ENCODE measurements at places on chromosomes 13 and 19.

- DNase-seq = no peak
Observed at GRCh38 chr13:46507981-46508380, 45.0 kb upstream of the LRCH1 start.

GRCh38 chr13:90405301-90405700, 942.2 kb upstream of the MIR17HG start:
- DNase-seq = no peak

GRCh38 chr13:103004661-103005345, 61.4 kb downstream of the SLC10A2 start:
- DNase-seq = no peak

GRCh38 chr13:86585835-86586234, 786.6 kb upstream of the SLITRK6 start:
- DNase-seq = no peak

- no peak for DNase-seq
Observed at GRCh38 chr19:12995596-12996405, 526 bp downstream of the NFIX start.

DNA sequence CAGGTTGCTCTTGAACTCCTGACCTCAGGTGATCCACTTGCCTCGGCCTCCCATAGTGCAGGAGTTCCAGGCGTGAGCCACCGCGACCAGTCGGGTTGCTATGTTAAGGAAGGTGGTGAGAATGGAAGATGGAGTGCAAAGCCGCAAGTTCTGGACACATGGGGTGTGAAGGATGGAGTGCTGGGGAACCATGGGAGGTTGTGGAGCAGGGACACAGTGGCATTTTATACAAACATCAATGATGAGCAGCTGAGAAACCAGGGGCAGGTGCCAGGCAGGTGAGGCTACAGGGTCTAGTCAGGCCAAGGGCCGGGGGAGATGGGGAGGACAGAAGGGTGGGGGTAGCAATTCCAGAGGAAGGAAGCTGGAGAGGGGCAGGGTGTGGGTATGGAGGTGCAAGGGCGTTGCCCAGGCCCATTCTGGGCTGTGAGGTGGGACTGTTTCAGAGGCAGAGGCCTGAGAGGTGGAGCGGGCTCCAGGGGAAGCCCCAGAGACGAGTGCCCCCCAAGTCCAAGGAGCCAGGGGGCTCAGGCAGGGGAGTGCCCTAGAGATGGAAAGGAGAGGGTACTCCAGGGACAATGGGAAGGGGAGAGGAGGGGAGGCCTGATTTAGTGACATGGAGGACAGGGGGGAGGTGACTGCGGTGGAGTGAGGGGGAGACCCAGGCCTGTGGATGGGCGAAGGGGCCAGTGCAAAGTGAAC, 1.9 kb upstream of the RAX2 start:
- no peak for DNase-seq

DNA sequence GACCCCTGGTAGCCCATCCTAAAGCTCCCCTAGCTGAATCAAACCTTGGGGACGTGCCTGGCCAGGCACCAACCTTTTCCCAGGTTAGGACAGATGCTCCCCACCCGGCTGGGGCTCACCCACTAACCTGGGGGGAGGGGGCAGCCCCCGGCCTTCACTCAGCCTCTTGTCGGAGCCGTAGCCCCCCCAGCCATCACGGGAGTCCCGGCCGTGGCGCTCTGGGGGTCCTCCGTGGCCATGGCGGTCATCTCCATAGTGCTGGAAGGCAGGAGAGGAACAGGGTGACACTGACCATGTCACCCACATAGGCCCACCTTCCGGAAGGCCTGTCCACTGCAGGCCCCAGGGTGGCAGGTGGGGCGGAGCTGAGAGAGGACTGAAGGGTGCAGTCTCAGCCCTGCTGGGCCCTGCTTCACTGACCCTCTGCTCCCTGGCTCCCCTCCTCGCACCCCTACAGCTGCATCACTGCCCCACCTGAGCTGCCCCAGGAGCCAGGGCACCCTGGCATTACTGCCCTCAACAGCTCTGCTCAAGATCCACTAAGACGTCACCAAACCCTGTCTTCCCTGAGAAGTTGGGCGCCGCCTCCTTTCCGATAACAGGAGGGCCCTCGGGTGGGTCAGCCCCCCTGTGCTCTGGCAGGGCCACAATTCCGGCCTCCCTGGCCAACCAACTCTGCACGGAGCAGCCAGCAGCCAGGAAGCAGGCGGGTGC, 22.6 kb upstream of the TINCR start:
- no peak for DNase-seq

DNA sequence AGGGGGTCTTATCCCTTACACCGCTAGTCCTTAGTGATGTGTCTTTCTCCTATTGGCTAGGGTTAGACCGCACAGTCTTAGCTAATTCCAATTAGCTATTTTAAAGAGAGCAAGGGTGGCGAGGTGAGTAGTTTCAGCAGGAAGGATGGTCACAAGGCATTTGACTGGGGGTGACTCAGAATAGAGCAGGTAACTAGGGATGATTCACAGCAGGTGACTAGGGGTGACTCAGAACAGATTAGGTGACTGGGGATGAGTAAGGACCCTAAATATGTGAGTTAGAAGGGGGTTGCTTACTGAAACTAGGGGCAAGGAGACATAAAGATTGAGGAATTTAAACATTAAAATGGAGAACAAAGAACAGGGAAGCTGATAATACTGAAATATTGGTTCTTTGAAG, 64.3 kb downstream of the ZNF66 start:
- DNase-seq = no peak

DNA sequence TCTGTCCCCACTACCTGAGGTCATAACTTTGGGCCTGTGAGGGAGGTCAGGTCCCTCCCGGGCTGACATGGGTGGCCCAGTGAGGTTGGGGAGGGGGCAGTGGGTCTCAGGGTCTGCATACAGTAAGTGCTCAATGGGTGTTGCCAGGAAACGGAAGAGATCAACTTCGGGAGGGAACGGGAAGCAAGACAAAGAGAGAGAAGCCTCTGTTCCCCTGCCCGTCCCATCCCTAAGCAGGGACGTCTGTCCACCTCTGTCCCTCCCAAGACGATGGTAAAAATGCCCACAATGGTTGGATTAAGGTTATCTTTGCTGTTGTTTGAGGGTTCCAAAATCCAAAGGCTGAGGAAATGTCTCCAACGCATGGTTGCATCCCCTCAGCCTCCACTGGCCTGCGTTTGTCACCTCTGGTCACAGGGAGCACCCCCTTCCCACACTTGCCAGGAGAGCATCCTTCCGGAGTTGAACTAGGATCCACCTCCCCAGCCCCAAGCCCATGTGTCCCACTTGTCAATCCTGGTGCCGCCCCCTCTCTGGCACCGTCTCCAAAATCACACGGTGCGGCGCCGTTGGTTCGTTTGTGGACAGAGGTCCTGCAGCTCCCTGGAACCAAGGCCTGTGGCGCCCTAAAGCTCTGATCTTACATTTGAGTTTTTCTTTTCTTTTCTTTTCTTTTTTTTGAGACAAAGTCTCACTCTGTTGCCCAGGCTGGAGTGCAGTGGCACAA, 774 bp upstream of the HOMER3 start:
- DNase-seq = no peak

DNA sequence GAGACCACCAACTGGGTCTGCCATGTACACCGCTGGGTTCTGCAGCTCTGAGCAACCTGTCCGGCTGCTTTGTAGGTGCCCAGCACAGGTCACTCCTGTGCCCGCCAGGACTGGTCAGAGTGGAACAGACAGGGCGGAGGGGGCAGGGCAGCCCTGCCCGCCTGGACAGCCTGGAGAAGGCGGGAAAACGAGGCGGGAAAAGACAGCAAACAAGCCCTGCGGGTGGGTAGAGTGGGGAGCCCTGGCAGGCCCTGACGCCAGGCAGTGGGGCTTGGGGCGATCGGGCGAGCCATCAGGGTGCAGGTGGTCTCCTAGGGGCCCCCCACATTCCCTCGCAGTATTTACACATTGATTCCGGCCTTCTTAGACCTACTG, 533 bp upstream of the UHRF1 start:
- DNase-seq = no peak

DNA sequence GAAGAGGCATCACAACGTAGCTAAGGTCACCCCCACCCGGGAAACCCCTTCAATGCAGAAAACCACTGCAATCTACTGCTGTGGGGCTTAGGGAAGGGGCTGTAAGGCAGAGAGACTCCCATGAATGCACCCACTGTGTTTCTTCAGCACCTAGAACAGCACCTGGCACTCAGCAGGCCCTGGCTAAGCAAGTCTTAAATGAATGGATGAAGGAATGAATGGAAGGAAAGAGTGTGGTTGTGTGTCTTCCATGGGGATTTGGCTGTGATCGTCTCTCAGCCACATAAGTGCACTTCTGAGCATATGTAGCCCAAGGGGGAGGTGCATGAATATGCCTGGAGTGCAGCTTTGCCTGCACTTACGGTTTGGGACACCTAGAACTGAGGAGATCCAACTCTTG, 2.9 kb downstream of the CCDC159 start:
- DNase-seq = no peak

GRCh38 chr13:47334173-47334572, 437.3 kb upstream of the HTR2A start:
- no peak for DNase-seq

- no peak for DNase-seq
Observed at GRCh38 chr13:28379371-28380083, 115.4 kb downstream of the FLT1 start.

DNA sequence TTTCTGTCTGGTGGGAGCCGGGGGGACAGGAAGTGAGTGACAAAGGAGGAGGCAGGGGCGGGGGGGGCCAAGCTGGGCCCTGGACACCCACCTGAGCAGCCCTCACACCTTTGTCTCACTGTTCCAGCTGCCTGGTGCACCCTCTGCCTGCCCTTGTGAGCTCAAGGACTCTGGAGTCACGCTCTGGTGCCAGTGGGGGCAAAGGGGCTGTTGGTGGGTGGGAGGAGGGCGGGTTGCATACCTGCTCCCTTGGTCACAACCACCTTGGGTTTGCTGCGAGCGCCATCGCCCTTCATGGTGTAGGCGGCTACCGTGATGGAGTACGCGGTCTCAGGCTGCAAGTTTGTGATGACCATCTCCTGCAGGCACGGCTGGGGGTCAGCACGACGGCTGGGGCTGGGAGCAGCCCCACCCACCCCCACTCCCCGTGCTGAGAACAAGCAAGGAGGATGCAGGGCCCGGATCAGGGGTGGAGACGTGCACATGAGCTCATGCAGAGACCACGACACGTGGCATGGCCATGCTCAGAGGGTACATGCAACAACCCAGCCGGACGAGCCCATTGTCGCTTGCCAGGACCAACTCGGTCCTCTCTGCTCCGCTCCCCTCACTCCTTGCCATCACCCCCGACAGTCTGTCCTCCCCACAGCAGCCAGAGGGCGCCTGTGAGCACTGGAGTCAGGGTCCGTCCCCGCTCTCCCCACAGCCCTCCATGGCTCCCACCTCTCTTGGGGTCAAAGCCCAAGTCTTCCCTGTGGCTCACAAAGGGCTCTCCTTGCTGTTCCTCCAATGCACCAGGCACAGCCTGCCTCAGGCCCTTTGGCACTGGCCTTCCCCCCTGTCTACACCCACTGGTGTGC, 114.9 kb downstream of the PTPRS start:
- DNase-seq = no peak

GRCh38 chr19:12836529-12836863, 1.8 kb upstream of the MAST1 start:
- no peak for DNase-seq

DNA sequence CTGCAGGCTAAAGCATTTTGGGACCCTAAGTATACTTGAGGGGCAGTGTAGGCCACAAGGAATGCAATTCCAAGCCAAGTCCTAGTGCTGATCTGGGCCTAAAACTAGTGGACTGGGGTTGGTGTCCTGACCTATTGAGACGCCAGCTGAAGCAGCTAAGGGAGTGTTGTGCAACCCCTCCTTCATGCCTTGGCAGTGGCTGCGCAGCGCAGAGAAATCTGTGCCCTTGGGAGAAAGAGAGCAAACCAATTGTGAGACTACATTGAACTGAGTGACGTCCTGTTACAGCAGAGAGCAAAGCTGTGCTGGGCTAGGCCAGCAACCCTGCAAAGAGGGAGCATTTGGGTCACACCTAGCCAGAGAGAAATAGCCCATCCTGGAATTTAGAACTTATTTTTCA, 2715.0 kb upstream of the PCDH20 start:
- DNase-seq = no peak

DNA sequence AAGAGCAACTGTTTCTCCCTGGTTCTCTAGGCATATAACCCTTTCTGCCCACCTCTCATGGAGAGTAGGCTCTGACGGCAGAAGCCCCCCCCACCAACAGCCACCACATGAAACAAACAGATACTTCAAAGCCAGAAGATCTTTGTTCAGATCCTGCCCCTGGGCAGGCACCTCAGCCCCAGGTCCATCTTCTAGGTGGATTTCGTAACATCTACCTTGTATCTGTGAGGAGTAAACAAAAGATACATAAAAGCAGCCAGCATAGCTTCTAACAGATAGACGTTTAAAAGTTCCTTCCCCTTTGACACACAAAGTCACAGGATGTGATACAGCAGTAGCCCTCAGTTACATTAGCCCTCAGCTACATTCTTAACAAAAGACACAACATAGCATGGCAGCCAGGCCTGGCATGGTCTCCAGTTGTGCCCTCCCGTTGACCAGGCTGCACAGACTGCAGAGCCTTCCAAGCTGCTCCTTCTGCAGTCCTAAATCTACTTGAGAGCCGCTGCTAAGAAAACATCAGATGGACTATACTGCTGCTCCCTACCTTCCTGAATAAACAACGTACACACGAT, 35.4 kb downstream of the BRD4 start:
- no peak for DNase-seq

All from NCI-H1105 (cell line).